ENCODE measurements at places on chromosomes 2 and 18. TPM values are rescaled to one million over a fixed set of nuclear protein-coding genes. Genes with fewer than 3 reads are reported as not detected.

Gene DIPK1C
- polyA plus RNA-seq: not detected

Gene SLC14A1
- polyA plus RNA-seq: not detected

Gene UGT1A10
- polyA plus RNA-seq: not detected

Gene AQP12B
- not detected for polyA plus RNA-seq

Gene FBXO15
- 3.6 TPM for polyA plus RNA-seq

Gene SIX2
- polyA plus RNA-seq: not detected

Gene RSAD2
- polyA plus RNA-seq: 2.4 TPM

Gene DYNAP
- not detected for polyA plus RNA-seq

Gene EFHD1
- polyA plus RNA-seq: not detected

Gene ARL4C
- 37.1 TPM for polyA plus RNA-seq

Gene ATIC
- polyA plus RNA-seq: 145 TPM

Gene EML4
- 62.4 TPM for polyA plus RNA-seq

Gene RIT2
- not detected for polyA plus RNA-seq

Gene RMND5A
- 18.5 TPM for polyA plus RNA-seq

Gene GNLY
- polyA plus RNA-seq: 10.7 TPM

Gene EPG5
- polyA plus RNA-seq: 5.1 TPM

Gene TTR
- polyA plus RNA-seq: not detected

Gene NYAP2
- polyA plus RNA-seq: not detected

Gene KIAA2012
- not detected for polyA plus RNA-seq

Gene POU3F3
- polyA plus RNA-seq: not detected

Gene KLHL29
- polyA plus RNA-seq: 0.17 TPM

Gene LBX2
- polyA plus RNA-seq: not detected

Gene LYPD6B
- polyA plus RNA-seq: 5.5 TPM

Gene FAM237A
- polyA plus RNA-seq: not detected

Gene DNAJC5G
- polyA plus RNA-seq: not detected

Gene LCT
- not detected for polyA plus RNA-seq

Gene OTOF
- polyA plus RNA-seq: not detected

Gene POTEJ
- not detected for polyA plus RNA-seq

Gene DOK1
- polyA plus RNA-seq: 37.7 TPM

Gene CYP26B1
- polyA plus RNA-seq: not detected

Gene HOXD10
- not detected for polyA plus RNA-seq

Gene CIB4
- polyA plus RNA-seq: not detected

All from naive B cell (primary cell).